Activated CD4-positive, alpha-beta T cell treated with anti-CD3 and anti-CD28 coated beads, Interleukin-2, amount 10 ng/mL, durations not matched to agents 7 days and 5 days (primary cell): ENCODE measurements at places on chromosomes 16 and 17. TPM values are rescaled to one million over a fixed set of nuclear protein-coding genes. Genes with fewer than 3 reads are reported as not detected.
A peak's percentile ranks its signal among the peaks of the same experiment; 100 is the strongest.

DNA sequence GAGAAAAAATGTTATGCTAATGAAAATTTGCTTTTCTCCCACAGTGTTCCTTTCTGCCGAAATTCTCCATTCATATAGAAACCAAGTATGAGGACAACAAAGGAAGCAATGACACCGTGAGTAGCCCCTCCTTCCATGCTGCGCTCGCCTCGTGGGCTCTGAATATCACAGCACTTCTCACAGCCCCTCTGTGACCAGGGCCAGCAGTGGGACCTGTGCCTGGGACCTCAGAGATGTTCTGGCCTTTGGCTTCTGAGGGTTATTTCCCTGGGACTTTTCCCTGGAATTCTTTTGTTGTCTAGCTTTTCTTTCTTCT, 139.6 kb upstream of the NOL11 start:
- peaks cover 21% of the 10 kb centered on the region for H3K36me3 ChIP-seq
- DNase-seq: no peak
- H3K27me3 ChIP-seq: no peaks in the 10 kb centered on the region
- no peaks in the 10 kb centered on the region for H3K4me1 ChIP-seq

- peak overlapping the region; percentile 33 for H3K27ac ChIP-seq
- no peaks in the 10 kb centered on the region for H3K27me3 ChIP-seq
These were observed 254.8 kb downstream of the SEC14L1 start for GRCh38 chr17:77395501-77396048.

DNA sequence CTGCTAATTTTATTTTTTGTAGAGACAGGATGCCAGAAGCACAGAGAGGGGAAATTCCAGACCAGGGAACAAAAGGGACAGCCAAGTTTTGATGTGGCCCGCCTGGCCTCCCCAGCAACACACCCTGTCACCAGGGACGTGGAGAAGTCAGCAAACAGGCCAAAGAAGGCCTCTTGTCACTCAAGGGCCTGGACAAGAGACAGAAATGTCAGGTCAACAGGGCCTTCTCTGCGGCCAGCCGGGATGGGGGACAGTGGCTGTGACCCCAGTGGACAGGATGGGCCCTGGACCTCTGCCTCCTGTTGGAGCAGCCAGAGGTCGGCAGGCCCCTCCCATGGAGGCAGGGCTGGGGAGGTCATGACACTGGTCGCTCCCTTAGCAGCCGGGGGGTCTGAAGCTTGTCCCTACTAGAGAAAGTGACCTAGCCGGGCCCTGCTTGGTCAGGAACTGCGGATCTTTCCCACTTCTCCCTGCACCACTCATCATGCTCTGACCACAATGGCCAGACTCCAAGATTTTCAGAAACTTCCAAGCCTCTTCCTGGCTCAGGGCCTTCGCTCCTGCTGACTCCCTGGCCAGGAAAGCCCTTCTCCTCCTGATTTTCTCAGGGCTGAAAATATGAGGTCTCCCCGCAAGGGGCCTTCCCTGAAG, 9.2 kb upstream of the TVP23A start:
- no peak for DNase-seq
- H3K27ac ChIP-seq: no peak overlapping the region
- H3K27me3 ChIP-seq: peaks cover 11% of the 10 kb centered on the region
- no peaks in the 10 kb centered on the region for H3K4me1 ChIP-seq

- peaks cover 9% of the 10 kb centered on the region for H3K4me1 ChIP-seq
- H3K27ac ChIP-seq: no peak overlapping the region
- no peaks in the 10 kb centered on the region for H3K36me3 ChIP-seq
- no peak overlapping the region for H3K4me3 ChIP-seq
These were observed 18.8 kb upstream of the IRF8 start for GRCh38 chr16:85879975-85880831.

DNA sequence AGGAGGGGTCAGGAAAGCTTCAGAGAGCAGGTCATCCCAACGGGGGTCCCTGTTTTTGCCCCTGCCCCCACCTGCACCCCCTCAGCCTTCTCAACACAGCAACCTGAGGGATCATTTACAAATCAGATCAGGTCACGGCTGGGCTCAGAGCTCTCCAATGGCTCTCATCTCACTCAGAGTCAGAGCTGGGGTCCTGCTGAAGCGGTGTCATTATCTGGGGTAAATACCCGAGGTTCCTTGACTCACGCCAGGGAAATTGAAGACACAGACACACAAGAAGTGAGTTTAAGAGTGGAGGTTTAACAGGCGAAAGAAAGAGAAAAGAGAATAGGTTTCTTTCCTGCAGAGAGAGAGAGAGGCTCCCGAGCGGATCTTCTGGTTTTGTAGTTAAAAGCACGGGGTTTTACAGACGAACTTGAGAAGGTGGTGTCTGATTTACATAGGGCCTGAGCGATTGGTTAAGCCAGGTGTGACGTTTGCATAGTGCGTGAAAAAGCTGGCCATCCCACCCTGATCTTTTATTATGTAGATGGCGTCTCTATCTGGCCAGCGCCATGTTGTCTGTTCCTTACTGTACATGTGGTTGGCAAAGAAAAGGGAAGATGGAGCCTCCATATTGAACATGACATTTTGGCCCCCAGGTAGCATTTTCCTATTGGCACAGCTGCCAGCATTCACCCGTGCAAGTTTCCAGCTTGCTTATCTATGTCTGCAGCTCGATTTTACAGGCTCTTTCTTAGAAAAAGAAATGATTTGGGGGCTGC, 51.4 kb downstream of the WSB1 start:
- H3K36me3 ChIP-seq: no peaks in the 10 kb centered on the region
- no peak overlapping the region for H3K27ac ChIP-seq
- H3K4me1 ChIP-seq: peaks cover 13% of the 10 kb centered on the region
- DNase-seq: no peak

GRCh38 chr16:77113835-77114234, 77.2 kb upstream of the MON1B start:
- H3K4me3 ChIP-seq: no peak overlapping the region
- H3K36me3 ChIP-seq: no peaks in the 10 kb centered on the region
- H3K27ac ChIP-seq: no peak overlapping the region
- H3K4me1 ChIP-seq: no peaks in the 10 kb centered on the region
- DNase-seq: no peak

DNA sequence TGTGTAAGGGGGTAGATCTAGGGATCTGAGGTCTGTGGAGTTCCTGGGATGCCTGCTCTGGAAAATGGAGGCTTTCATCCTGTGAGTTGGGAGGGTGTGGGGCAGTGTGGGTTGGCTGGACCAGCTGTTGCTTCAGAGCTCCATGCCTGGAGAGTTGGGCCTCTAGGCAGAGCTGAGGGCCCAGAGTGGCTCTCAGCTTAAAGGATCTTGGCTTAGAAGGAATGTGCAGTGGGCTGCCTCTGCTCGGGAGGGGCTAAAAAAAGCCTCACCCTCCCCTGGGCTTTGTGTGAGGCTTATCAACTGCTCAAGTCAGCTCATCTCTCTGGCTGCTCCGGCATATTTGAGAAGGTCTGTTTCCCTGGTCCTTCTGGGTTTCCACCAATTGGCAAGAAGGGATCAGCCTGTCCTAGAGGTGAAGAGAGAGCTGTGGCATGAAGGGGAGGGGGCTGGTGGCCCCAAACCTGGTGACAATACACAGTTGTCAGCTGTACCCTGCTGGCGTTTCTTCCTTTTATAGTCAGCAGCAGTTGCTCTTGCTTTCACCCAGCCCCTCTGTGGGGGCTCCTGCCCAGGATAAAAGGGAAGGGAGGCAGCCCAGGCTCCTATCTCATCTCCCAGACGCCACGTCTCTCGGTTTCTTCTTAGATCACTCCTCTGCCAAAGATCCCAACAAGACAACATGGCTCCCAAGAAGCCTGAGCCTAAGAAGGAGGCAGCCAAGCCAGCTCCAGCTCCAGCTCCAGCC, at the start of gene MYL4:
Gene MYL4, plus strand, starts transcription at position 605 of the 745 bp plus-strand sequence. Its CDS starts 75 bp downstream, at position 680.
- H3K4me3 ChIP-seq: no peak within 1 kb of the TSS
- no peak for DNase-seq
- peaks cover 39% of the 10 kb centered on the region for H3K4me1 ChIP-seq

- H3K27me3 ChIP-seq: no peaks in the 10 kb centered on the region
- peak overlapping the region; percentile 86 for H3K27ac ChIP-seq
- no peak for DNase-seq
These were observed 9.5 kb downstream of the NLRC5 start for GRCh38 chr16:56998861-56999260.

DNA sequence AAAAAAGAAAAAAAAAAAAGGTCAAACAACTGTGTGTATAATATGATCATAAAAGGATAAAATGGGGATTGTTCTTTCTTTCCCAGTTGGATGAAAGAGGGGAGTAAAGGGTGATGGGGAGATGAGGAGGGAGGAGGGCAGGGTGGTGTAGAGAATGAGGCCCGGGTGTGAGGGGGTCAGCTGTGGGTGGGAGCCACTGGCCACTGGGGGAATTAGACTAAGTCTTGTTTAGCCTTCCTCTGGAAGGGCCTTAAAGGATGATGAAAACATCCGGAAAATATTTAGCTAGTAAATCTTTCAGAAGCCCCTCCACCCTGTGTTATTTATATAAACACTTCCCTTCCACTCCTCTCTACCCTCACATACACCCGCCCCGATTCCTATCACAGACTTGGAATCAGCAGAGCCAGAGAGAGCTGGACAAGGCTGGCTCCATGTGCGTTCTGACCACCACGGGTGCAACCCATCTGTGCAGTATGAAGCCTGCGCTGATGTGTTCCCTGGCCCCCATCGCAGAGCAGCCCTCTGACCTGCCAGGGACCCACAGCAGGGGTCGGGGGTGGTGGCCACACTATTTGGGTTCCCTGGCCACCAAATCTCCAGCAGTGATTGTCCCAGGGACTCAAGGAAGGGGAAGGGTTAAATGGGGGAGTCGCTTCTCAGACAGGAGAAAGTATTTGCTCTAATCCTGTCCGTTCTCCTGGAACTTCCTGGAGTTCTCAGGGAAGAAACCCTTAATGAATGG, 72.7 kb downstream of the GAS7 start:
- H3K27me3 ChIP-seq: no peaks in the 10 kb centered on the region
- no peaks in the 10 kb centered on the region for H3K36me3 ChIP-seq
- no peak overlapping the region for H3K27ac ChIP-seq
- peaks cover 38% of the 10 kb centered on the region for H3K4me1 ChIP-seq
- no peak overlapping the region for H3K4me3 ChIP-seq

DNA sequence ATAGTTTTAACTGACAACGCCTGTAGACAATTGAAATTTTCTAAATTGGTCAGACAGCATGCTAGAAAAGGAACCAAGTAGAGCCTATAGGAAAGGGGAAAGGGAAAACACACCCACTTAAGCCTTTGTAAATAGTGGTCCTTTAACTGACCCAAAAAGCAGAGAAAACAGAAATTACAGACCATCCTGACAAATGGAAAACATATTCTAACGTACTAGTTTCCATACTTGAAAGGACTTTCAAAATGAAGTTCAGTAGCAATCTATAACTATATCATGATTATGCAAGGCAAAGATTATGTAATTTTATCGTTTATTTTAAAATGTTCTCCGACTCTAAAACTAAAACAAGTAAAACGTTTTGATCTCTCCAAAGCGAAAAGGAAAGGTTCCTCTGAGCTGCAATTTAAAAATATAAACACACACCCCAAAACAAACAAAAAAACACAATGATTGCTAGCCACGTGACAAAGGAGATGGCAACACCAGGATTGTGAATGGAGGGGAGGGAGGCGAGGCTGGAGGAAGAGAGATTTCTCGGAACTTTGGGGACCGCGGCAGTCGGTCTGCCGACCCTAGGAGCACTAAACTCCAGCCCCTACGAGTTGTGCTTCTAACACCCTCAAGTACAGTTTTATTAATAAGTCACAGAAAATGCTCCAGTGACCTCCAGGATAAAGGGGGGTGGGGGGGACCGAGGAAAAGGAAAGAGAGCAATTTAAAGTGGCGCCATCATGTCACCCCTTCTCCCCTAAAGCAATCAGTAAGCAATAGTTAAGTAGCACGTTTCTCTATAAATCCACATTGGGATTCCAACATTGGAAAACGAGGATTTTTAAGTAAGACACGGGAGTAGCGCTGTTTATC, 1.7 kb downstream of the KANSL1 start:
- H3K36me3 ChIP-seq: peaks cover 22% of the 10 kb centered on the region
- H3K27ac ChIP-seq: peak overlapping the region; percentile 89
- DNase-seq: peak; percentile 42
- H3K27me3 ChIP-seq: no peaks in the 10 kb centered on the region
- peaks cover 60% of the 10 kb centered on the region for H3K4me1 ChIP-seq

- peaks cover 8% of the 10 kb centered on the region for H3K27me3 ChIP-seq
- H3K4me1 ChIP-seq: peaks cover 10% of the 10 kb centered on the region
- no peak overlapping the region for H3K4me3 ChIP-seq
- peak overlapping the region; percentile 1 for H3K27ac ChIP-seq
These were observed 21.4 kb upstream of the NPTX1 start for GRCh38 chr17:80497726-80498241.

- no peaks in the 10 kb centered on the region for H3K36me3 ChIP-seq
- no peaks in the 10 kb centered on the region for H3K27me3 ChIP-seq
- H3K4me3 ChIP-seq: no peak overlapping the region
- H3K4me1 ChIP-seq: no peaks in the 10 kb centered on the region
- no peak overlapping the region for H3K27ac ChIP-seq
These were observed 185.6 kb downstream of the C16orf78 start for GRCh38 chr16:49559242-49559641.

- peak; percentile 28 for DNase-seq
- H3K27me3 ChIP-seq: peaks cover 65% of the 10 kb centered on the region
- no peak within 1 kb of the TSS for H3K4me3 ChIP-seq
- no peaks in the 10 kb centered on the region for H3K36me3 ChIP-seq
These were observed at the start of gene FOXC2 for GRCh38 chr16:86566601-86566965. Gene FOXC2 (plus strand): TSS chr16:86566829. CDS start chr16:86567336, 507 bp downstream.

GRCh38 chr16:11242658-11243057, 13.3 kb downstream of the SOCS1 start:
- no peak for DNase-seq
- H3K27me3 ChIP-seq: no peaks in the 10 kb centered on the region
- no peak overlapping the region for H3K27ac ChIP-seq
- H3K36me3 ChIP-seq: peaks cover 13% of the 10 kb centered on the region

- H3K36me3 ChIP-seq: no peaks in the 10 kb centered on the region
- no peak overlapping the region for H3K4me3 ChIP-seq
- no peaks in the 10 kb centered on the region for H3K4me1 ChIP-seq
- DNase-seq: no peak
These were observed 55.1 kb downstream of the SRCIN1 start for GRCh38 chr17:38550661-38551060.

PRM2 gene
- total RNA-seq: not detected

ANKFN1 gene
- total RNA-seq: not detected

ATP2C2 gene
- total RNA-seq: not detected

CHRNB1 gene
- 18.8 TPM for total RNA-seq

KRTAP9-4 gene
- total RNA-seq: not detected

NCOR1 gene
- 182 TPM for total RNA-seq

CFAP97D1 gene
- total RNA-seq: not detected
